ENCODE measurements at places on chromosomes 3 and 15.

DNA sequence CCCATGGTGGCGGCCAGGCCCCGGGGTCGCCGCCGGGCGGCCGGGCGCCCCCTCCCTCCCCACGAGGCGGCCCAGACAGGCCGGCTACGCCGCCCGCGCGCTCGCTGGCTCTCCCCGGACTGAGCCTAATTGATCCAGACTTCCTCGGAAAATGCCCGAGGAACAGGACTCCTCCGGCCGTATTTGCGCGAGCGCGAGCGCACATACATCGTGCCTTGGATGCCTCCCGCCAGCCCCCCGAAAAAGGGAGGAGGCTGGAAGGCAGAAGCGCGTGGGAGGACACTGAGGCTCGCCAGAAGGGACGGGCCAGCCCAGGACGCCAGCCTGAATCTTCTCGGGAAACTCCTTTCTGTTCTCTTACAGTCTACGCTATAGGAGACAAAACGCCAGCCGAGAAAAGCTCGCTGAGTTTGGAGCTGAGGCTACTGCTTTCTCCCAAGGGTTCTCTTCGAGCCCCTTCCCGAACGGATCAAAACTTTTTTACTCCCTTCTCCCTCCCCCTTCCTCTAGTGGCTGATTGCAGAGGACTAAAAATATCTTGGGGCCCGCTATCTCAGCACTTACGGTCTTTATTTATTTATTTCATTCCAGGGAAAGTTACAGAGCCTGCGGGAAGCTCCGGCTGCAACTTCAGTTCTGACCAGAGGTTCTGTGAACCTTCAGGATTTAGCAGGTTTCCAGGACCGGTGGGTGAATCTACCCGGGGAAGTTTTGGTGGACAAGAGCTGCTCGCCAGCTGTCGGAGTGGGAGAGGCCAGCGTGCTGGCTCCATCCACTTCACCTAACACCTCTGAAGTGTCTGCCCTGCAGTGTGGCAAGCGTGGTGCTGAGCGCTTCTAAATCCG is at the start of gene PDZRN3:
Gene PDZRN3, minus strand, starts transcription at position 121 of the 845 bp plus-strand sequence.
- DNase-seq, result no peak

- peak; percentile 88 for DNase-seq
Observed at GRCh38 chr3:146160321-146160963, 542 bp downstream of the PLOD2 start.

DNA sequence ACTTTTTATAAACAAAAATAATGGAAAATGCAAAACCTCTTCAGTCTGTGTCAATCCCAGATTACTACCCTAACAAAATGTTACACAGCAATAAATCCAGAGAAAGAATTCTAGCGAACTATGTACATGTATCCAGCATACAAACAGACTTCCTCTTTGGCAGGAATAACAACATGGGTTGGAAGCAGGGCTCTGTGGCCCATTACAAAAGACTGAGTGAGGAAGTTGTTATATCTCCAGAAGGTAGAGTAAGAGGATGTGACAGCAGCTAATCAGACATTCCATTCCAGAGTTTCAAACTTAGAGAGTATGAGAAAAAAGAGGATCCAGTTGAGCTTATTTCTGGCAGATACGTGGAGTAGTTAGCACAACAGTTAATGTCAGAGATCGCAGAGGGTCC is 294.0 kb upstream of the PLSCR5 start:
- no peak for DNase-seq

GRCh38 chr3:140349938-140350337 is 327.9 kb upstream of the TRIM42 start:
- DNase-seq, result no peak

- DNase-seq, result no peak
Observed at GRCh38 chr15:38460543-38460942, 6.6 kb downstream of the FAM98B start.

DNA sequence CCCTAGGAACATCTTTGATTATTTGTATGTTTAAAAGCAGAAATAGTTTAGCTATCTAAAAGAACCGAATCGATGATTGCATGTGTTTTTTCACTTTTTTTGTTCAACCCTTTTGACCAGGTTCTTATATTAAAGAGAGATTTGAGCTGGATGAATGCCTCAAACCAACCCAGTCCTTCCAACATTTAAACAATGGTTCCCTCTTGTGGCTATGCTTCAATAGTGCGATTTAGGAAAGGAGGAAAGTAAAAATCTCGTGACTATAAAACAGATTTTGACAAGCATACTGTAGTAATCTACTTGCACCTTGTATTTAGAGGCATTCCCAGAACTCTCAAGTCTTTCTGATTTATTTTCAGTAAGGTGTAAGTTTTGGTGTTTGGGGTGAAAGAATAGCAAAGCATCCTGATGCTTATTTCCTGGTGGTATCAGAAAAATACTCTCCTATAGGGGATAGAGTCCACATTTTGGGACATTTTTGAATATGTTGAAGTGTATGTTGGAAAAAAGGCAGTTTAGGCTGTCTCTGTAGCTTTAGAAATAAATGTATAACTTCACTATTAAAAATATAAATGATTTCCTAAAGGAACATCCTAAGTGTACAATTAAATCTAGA is 159.6 kb upstream of the KCNH8 start:
- no peak for DNase-seq

GRCh38 chr3:141738022-141738890 is at the start of gene RNF7:
RNF7 (plus strand) TSS chr3:141738298; CDS start chr3:141738342, 44 bp downstream.
- peak; percentile 95 for DNase-seq

- no peak for DNase-seq
Observed at GRCh38 chr3:148970271-148970670, 21.1 kb upstream of the GYG1 start.

GRCh38 chr3:126620738-126621137 is 34.2 kb downstream of the TXNRD3 start:
- DNase-seq, result no peak

DNA sequence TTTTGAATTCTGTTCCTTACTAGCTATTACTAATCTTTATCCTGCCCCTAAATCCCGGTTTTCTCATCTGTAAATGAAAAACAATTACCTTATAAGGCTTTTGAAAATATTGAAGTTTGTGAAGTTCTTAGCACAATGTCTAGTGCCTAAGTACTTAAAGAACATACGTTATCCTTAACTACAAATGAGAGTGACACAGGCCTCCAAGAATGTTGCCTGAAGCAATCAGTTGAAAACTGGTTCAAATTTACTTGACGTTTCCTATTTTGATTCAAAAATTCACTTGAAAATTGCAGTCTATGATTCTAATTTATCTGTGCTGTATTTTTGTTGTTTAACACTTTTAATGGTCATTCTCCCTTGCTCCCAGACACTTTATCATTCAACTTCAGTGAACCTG is 3.2 kb downstream of the SENP7 start:
- DNase-seq, result no peak

GRCh38 chr3:18730491-18730890 is 305.4 kb upstream of the SATB1 start:
- DNase-seq, result no peak

Measured in right atrium auricular region (tissue), 2 donors.